ENCODE measurements at places on chromosomes 1 and 21.

DNA sequence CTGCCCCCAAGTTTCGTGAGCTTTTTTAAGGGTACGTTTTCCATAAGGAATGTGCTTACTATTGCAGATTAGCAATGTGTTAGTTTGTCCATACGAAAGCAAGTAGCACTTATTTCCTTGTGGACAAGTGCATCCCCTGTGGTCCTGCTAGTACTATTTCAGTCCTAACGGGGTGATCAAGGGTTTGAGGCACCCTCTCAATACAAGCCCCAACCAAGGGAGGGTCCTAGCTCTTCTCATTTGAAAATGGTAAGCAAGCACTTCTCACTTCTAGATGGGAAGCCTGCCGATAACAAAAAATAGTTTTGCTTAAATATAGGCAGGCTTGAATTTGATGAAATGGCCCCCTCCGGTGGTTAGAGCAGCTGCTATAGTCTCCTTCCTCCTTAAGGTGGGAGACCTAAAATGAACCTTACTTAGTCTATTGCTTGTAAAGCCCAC, 64.0 kb upstream of the HMCN1 start:
- DNase-seq, result no peak

DNA sequence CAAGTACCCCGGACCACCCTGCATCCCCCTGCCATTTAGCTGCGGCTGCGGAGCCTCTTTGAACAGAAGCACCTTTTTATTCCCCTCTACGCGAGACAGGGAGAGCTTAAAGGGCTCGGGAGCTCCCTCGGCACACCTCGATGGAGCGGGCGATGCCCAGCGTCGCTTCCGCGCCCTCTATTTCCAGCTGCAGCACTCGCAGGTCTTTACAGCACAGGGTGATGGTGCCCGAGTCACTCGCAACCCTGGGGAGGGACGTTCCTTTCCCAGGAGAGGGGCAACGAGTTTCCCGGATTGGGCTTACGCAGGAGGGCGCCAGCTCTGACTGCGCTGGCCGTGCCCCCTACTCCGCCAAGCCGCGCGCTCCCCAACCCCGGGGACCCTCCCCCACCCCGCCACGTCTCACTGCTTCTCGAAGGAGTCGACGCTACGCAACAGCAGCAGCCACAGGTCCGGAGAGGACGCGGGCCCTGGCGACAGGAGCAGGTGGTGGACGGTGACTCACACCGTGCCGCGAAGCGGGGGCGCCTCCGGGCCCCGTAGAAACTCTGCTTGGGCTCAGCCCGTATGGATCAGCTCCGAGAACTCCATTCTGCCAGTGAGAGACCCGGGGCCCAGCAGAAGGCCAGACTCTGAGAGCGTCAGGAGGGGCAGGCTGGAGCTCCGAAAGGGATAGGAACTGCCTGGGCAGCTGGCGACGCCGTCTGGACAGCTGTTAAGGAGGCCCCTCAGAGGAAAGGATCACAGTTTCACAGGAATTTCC, 5.8 kb upstream of the FAM167B start:
- DNase-seq, result peak; percentile 66

- DNase-seq, result no peak
Measured at GRCh38 chr1:109079240-109079622, 3.4 kb upstream of the TAF13 start.

DNA sequence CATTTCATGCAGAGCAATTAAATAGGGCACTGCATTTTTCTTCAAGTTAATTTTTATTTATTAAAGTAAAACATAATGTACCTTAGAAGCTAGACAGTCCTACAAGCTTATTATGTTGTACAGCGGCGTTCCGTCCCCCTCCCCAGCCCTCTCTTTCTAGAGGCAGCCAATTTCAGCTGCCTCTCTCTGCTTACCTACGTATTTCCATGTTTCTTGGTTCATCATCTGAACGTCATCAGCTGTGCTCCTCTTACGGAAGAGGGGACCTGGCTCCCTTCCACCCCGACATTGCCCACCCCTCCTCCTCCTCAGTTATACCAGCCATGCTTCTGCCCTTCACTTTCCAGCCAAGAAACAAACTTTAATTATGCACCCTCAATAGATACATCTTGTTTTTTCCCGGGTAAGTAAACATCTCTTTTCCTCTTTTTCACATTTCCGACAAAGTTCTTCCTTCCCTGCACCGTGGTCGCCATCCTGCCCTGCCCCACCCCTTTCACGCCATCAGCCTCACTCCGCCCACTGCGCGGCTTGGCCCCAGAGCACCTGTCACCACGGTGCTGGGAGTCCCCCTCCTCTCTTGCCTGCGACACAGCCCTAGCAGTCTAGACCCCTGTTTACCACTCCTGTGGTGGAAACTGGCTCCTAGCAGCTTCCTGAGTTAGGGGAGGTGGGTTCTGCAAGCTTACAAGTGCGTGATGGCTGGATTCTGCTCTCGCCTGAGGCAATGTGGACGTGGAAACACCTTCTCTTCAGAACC, 57.9 kb downstream of the SLC37A1 start:
- DNase-seq, result peak; percentile 40

DNA sequence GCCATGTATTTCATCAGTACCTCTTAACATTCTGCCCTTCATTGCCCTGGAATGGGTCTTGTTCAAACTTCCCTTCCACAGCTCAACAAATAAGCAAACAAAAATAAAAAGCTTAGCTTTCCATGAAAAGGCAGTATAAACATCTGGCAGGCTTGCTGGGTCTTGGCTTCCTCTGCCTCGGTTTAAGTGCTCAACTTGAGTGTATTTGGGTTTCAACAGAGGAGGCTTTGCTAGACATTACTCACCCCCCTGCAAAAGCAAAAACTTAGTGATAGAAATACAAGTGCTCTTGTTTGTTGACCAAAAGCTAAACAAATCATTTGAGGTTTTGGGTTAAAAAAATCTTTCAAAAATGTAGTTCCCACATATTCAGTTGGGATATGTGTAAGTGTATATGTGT, 518.5 kb downstream of the PLPP3 start:
- DNase-seq, result no peak

GRCh38 chr1:48251821-48252220, 29.3 kb downstream of the SLC5A9 start:
- DNase-seq, result no peak

DNA sequence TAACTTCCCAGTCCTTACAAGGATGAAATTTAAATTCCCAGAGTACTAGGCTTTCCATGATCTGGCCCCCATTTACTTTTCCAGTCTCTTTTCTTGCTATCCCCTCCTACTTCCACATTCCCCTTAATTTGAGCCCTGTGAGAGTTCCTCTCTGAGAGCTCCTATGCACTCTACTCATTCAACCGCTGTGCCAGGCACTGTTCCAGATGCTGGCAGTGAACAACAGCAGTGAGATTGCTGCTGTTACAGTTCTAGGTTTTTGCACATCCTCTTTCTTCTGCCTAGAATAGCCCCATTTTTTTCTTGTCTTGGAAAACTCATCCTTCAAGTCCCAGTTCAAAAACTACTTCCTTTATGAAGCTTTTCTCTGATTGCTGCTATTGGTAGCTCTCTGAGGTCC, 18.8 kb downstream of the ATF6 start:
- DNase-seq, result no peak

Measured in right lobe of liver (tissue), 6 donors.